ENCODE measurements at places on chromosomes 5 and 9. TPM values are rescaled to one million over a fixed set of nuclear protein-coding genes. Genes with fewer than 3 reads are reported as not detected.

NR4A3 gene
- total RNA-seq, result 4.9 TPM

- DNase-seq, result no peak
- no peak overlapping the region for H3K4me3 ChIP-seq
- H3K27ac ChIP-seq, result no peak overlapping the region
- no peaks in the 10 kb centered on the region for H3K36me3 ChIP-seq
- no peaks in the 10 kb centered on the region for H3K4me1 ChIP-seq
These were observed 97.1 kb downstream of the ADCY2 start for GRCh38 chr5:7493081-7493480.

GRCh38 chr9:130751631-130752355 lies 58.2 kb downstream of the EXOSC2 start:
- no peak overlapping the region for H3K27ac ChIP-seq
- no peaks in the 10 kb centered on the region for H3K27me3 ChIP-seq
- H3K4me1 ChIP-seq, result no peaks in the 10 kb centered on the region
- H3K36me3 ChIP-seq, result no peaks in the 10 kb centered on the region

DNA sequence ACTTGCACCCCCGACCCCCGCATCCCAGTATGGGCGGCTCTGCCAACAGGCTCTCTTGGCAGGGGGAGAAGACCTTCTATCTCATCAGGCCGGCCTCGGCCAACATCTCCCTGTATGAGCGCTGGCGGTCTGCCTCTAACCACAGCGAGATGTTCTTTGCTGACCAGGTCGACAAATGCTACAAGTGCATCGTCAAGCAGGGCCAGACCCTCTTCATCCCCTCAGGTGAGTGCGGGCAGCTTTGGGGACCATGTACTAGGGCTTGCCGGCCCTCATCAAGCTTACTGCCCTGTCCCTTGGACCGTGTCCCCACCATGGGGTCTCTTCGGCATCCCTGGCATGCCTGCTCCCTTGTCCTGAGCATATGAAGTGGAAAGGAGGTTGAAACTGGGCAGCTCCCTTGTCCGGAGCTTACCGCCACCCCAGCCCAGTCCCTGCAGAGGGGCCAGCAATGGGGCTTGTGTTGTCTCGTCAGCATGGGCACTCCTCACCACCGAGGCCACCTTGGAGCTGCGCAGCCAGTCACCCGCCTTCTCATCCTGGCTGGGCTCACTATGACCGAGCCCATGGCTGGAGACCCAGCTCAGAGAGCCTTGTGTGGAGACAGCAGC lies 78.1 kb downstream of the PHF2 start:
- DNase-seq, result peak; percentile 28
- H3K4me3 ChIP-seq, result no peak overlapping the region
- H3K27ac ChIP-seq, result no peak overlapping the region
- H3K36me3 ChIP-seq, result peaks cover 10% of the 10 kb centered on the region
- no peaks in the 10 kb centered on the region for H3K4me1 ChIP-seq

NUTM2F gene
- not detected for total RNA-seq

DNA sequence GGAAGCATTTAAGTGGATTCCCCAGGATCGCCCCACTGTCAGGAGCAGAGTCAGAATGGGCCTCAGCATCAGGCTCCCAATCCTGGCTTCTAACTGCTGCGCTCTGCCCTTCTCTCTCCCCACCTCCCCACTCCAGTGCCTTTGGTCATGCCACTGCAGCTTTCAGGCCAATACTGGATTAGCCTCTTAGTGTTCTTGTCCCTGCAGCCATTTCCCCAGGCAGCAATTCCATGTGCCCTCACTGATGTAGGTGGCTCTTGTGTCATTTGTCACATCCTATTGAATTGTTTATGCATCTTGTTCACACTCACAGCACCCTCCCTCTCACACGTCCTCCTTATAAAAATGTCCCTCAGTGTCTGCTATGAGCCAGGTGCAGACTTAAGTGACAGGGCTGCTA lies 544.2 kb upstream of the DAP start:
- DNase-seq, result no peak
- H3K36me3 ChIP-seq, result no peaks in the 10 kb centered on the region
- H3K27ac ChIP-seq, result no peak overlapping the region
- no peaks in the 10 kb centered on the region for H3K4me1 ChIP-seq
- H3K27me3 ChIP-seq, result no peaks in the 10 kb centered on the region

DNA sequence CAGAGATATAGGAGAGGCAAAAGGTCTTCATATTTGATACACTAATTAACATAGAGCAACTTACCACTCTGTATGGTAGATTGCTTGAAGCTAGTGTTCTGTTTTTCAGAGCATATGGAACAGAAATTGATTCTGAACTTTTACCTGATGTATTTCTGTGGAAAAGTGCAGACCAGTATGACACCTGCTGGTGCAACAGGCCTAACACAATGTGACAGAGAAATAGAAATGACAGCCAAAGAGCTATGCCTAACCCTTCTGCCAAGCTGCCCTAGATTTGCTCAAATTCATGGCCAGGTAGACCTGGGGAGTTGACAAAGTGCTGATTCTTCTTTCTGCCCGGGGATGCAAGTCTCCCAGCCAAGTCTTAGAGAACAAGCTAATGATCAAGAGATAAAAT lies 65.4 kb upstream of the RNF180 start:
- DNase-seq, result no peak
- no peak overlapping the region for H3K27ac ChIP-seq
- H3K4me3 ChIP-seq, result no peak overlapping the region
- no peaks in the 10 kb centered on the region for H3K36me3 ChIP-seq

MAMDC2 gene
- total RNA-seq, result 18.7 TPM

CER1 gene
- not detected for total RNA-seq
